ENCODE measurements at places on chromosomes 4 and X. TPM values are rescaled to one million over a fixed set of nuclear protein-coding genes. Genes with fewer than 3 reads are reported as not detected.

DNA sequence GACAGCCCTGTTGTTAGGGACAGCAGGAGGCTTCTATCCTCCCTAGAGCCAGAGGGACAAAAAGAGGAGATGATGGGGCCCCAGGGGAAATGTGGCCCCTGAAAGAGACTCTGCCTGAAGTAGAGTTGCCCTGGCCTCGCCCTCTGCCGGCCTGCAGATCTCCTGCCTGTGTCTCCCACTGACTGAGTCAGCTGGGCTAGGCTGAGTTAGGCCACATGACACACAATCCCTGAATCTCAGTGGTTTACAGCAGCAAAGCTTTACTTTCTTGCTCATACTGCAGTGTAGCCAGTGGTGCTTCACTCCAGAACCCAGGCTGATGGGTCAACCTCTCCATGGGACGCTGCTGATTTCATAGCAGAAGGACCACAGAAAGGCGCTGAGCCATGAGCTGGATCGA lies 23.5 kb downstream of the DRD5 start:
- H3K27me3 ChIP-seq: no peaks in the 10 kb centered on the region
- H3K27ac ChIP-seq: no peak overlapping the region
- no peak overlapping the region for H3K4me3 ChIP-seq
- no peaks in the 10 kb centered on the region for H3K36me3 ChIP-seq
- no peak for DNase-seq

ACOX3 gene
- total RNA-seq: 17.9 TPM

- H3K36me3 ChIP-seq: no peaks in the 10 kb centered on the region
- DNase-seq: no peak
- H3K27me3 ChIP-seq: no peaks in the 10 kb centered on the region
- no peak overlapping the region for H3K27ac ChIP-seq
- no peak overlapping the region for H3K4me3 ChIP-seq
These were observed 31.7 kb downstream of the SCML1 start for GRCh38 chrX:17768997-17769396.

- no peak for DNase-seq
- H3K4me3 ChIP-seq: peak overlapping the region; percentile 44
- no peaks in the 10 kb centered on the region for H3K27me3 ChIP-seq
- H3K27ac ChIP-seq: peak overlapping the region; percentile 95
These were observed 124.6 kb upstream of the NAP1L5 start for GRCh38 chr4:88822034-88822789.

Measured in uterus (tissue), 4 donors.